ENCODE measurements at places on chromosomes 3 and 15. TPM values are rescaled to one million over a fixed set of nuclear protein-coding genes. Genes with fewer than 3 reads are reported as not detected.

DNA sequence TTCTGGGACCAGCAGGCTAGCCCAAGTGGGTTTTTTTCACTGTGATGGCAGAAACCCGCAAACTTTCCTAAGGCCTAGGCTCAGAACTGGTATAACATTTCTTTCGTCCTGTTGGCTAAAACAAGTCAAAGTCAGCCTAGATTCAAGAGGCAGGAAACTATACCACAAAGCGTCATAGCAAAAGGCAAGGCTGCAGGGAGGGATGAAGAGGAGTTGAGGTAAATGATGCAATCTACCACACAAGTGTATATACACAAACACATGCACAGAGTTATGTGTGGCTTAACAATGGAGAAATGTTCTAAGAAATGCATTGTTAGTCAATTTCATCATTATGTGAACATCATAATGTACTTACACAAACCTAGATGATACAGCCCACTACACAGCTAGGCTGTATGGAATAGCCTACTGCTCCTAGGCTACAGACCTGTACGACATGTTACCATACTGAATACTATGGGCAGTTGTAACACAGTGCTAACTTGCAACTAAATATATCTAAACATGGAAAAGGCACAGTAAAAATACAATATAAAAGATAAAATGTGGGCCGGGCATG, 225.6 kb downstream of the TBL1XR1 start:
- H3K4me3 ChIP-seq, result no peak overlapping the region
- no peak for DNase-seq
- H3K27me3 ChIP-seq, result no peaks in the 10 kb centered on the region
- no peaks in the 10 kb centered on the region for H3K36me3 ChIP-seq

GRCh38 chr3:11288786-11289637, 16.8 kb downstream of the ATG7 start:
- peak; percentile 94 for DNase-seq
- no peaks in the 10 kb centered on the region for H3K27me3 ChIP-seq
- H3K36me3 ChIP-seq, result no peaks in the 10 kb centered on the region
- H3K4me3 ChIP-seq, result peak overlapping the region; percentile 31

GRCh38 chr3:109213321-109213720, 76.8 kb downstream of the C3orf85 start:
- H3K4me3 ChIP-seq, result no peak overlapping the region
- no peaks in the 10 kb centered on the region for H3K27me3 ChIP-seq
- no peak for DNase-seq
- no peak overlapping the region for H3K27ac ChIP-seq
- H3K36me3 ChIP-seq, result no peaks in the 10 kb centered on the region

DNA sequence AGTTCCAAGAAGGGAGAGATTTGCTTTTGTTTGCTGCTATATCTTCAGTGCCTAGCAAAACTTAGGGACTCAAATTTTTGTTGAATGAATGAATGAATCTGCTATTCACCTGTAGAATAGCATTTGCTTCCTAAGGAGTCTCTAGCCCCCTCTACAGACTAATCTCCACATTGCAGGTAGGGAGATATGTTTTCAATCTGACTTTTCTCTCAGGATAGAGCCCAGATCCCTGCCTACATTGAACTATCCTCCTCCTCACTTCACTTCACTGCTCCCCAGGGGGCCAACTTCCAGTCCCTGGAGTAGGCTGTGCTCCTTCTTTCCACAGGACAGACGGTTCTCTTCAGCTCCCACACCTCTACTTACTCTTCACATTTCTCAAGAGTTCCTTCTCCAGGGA, 81.9 kb upstream of the PTX3 start:
- no peaks in the 10 kb centered on the region for H3K36me3 ChIP-seq
- no peaks in the 10 kb centered on the region for H3K27me3 ChIP-seq
- no peak overlapping the region for H3K4me3 ChIP-seq
- peak; percentile 42 for DNase-seq
- H3K4me1 ChIP-seq, result peaks cover 4% of the 10 kb centered on the region
- no peak overlapping the region for H3K27ac ChIP-seq

- DNase-seq, result no peak
- H3K36me3 ChIP-seq, result no peaks in the 10 kb centered on the region
- H3K27me3 ChIP-seq, result no peaks in the 10 kb centered on the region
- H3K4me3 ChIP-seq, result no peak overlapping the region
Measured at GRCh38 chr15:63382966-63383710, 1.5 kb upstream of the CA12 start.

DNA sequence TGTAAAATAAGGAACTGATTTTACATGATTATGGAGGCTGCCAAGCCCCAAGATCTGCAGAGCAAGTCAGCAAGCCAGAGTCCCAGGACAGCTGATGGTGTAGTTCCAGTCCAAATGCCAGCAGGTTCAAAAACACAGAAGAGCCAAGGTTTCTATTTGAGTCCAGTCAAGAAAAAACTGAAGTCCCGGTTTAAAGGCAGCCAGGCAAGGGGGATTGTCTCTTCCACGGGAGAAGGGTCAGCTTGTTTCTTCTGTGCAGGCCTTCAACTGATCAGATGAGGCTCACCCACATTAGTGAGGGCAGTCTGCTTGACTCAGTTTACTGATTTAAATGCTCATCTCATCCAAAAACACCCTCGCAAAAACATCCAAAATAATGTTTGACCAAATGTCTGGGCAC, 246.2 kb downstream of the PLCL2 start:
- H3K36me3 ChIP-seq, result no peaks in the 10 kb centered on the region
- H3K4me1 ChIP-seq, result no peaks in the 10 kb centered on the region
- no peak overlapping the region for H3K27ac ChIP-seq

GRCh38 chr3:134392336-134392983, 18.2 kb upstream of the AMOTL2 start:
- peak; percentile 48 for DNase-seq
- peaks cover 8% of the 10 kb centered on the region for H3K27me3 ChIP-seq
- H3K4me1 ChIP-seq, result peaks cover 2% of the 10 kb centered on the region
- no peak overlapping the region for H3K27ac ChIP-seq
- no peaks in the 10 kb centered on the region for H3K36me3 ChIP-seq
- no peak overlapping the region for H3K4me3 ChIP-seq

GRCh38 chr3:185715091-185715490, 109.8 kb downstream of the IGF2BP2 start:
- DNase-seq, result peak; percentile 85
- H3K36me3 ChIP-seq, result no peaks in the 10 kb centered on the region
- H3K27me3 ChIP-seq, result no peaks in the 10 kb centered on the region
- no peak overlapping the region for H3K4me3 ChIP-seq

DNA sequence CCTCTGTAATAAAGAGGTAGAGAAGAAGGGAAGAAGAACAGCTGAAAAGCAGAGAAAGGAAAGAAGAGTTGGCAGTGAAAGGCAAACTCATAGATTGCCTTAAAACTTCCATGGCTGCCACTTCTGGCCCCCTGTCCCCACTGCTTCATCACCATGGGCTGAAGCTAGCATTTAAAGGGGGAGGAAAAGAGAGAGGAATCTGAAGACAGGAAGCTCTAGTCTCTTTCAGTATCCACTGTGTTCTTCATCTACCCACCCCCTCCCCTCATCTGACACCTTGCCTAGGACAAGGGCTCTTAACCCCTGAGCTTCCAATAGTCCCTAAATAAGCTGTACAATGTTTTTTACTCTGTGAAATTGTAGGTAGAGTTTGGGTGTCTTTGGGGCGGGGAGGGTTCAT, 60.6 kb downstream of the ALCAM start:
- no peak overlapping the region for H3K4me3 ChIP-seq
- H3K27ac ChIP-seq, result no peak overlapping the region
- no peaks in the 10 kb centered on the region for H3K36me3 ChIP-seq

GRCh38 chr3:43882976-43883680, 192.4 kb downstream of the ABHD5 start:
- no peaks in the 10 kb centered on the region for H3K36me3 ChIP-seq
- no peak overlapping the region for H3K27ac ChIP-seq
- no peak overlapping the region for H3K4me3 ChIP-seq
- DNase-seq, result no peak

- no peak overlapping the region for H3K4me3 ChIP-seq
- H3K4me1 ChIP-seq, result peaks cover 2% of the 10 kb centered on the region
- peak; percentile 45 for DNase-seq
- no peaks in the 10 kb centered on the region for H3K27me3 ChIP-seq
Measured at GRCh38 chr3:71989165-71989564, 204.2 kb upstream of the PROK2 start.

DNA sequence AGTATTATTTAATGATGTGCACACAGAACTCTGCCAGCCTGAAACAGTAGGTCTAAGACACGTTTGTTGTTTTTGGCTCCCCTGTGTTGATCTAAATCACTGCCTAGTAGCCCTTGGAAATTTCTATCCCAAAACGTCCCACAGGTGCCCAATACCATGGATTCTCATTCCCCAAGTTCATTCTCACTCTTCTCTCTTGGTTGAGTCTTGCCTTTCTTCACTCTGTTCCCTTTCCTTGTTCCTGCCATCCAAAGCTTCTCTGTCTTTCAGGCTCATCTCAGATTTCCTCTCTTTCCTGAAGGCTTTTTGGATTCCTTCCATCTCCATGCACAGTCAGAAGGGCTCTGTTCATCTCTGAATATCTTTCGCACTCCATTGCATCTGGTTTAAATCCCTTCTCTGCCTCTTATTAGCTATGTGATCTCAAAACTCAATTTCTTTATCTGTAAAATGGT, 54.2 kb downstream of the PPARG start:
- no peaks in the 10 kb centered on the region for H3K4me1 ChIP-seq
- H3K27me3 ChIP-seq, result no peaks in the 10 kb centered on the region
- no peak overlapping the region for H3K27ac ChIP-seq
- no peak overlapping the region for H3K4me3 ChIP-seq
- H3K36me3 ChIP-seq, result no peaks in the 10 kb centered on the region
- DNase-seq, result peak; percentile 51

GRCh38 chr3:171804618-171805389, 5.5 kb downstream of the PLD1 start:
- H3K4me1 ChIP-seq, result peaks cover 17% of the 10 kb centered on the region
- peak overlapping the region; percentile 70 for H3K27ac ChIP-seq
- DNase-seq, result peak; percentile 82
- no peak overlapping the region for H3K4me3 ChIP-seq
- H3K27me3 ChIP-seq, result no peaks in the 10 kb centered on the region

DNA sequence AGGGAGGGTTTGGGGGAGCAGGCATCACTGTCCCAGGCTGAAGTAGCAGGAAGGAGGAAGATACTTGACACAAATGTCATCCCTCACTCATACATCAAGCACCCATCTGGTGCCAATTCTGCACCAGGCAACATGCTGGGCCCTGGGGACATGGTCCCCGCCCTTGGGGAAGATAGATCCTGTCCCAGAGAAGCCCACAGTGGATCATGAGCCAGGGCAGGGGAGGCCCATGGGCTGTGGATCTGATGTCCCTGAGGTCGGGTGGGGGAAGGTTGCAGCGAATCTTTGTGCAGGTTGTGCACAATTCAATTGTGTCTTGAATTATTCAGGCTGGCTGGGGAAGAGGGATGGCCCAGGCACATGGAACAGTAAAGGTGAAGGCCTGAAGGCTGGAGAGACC, 6.4 kb upstream of the CCDC33 start:
- peaks cover 31% of the 10 kb centered on the region for H3K27me3 ChIP-seq
- DNase-seq, result no peak
- no peak overlapping the region for H3K4me3 ChIP-seq
- H3K27ac ChIP-seq, result no peak overlapping the region

DNA sequence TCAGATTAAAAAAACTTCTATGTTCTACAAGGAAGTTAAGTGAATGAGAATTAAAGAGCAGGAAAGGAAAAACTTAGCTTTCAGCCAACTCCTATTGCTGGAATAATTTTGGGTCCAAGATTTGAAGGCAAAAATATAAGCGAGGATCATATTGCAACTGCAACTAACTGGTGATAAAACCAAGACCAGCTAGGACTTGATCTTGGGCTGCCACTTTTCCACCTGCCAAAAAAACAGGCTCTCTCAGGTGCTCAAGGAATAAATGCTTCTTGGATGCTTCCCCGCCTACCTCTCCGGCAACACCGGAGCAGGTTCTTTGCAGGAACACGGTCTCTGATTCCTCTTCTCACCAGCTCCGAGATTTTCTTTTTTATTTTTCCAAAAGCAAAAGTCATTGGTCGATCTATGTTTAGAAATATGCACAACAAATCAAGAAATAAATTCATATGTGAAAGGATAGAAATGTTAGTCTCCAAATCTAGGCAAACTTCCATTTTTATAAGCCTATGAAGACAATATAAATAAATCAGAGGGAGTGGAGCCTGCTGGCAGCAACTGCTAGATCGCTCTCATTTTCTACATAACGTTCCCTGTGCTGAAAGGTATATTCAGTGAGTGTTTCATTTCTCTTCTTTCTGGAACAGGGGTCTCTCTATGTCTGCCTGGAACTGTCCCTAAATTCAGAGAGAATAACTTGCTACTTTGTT, 241.9 kb downstream of the NTRK3 start:
- no peaks in the 10 kb centered on the region for H3K36me3 ChIP-seq
- no peak overlapping the region for H3K4me3 ChIP-seq
- H3K27me3 ChIP-seq, result no peaks in the 10 kb centered on the region
- no peak overlapping the region for H3K27ac ChIP-seq

- H3K27ac ChIP-seq, result no peak overlapping the region
- no peaks in the 10 kb centered on the region for H3K27me3 ChIP-seq
- no peaks in the 10 kb centered on the region for H3K36me3 ChIP-seq
- DNase-seq, result no peak
- peaks cover 5% of the 10 kb centered on the region for H3K4me1 ChIP-seq
- no peak overlapping the region for H3K4me3 ChIP-seq
Measured at GRCh38 chr3:151423091-151423490, 37.8 kb downstream of the IGSF10 start.

DNA sequence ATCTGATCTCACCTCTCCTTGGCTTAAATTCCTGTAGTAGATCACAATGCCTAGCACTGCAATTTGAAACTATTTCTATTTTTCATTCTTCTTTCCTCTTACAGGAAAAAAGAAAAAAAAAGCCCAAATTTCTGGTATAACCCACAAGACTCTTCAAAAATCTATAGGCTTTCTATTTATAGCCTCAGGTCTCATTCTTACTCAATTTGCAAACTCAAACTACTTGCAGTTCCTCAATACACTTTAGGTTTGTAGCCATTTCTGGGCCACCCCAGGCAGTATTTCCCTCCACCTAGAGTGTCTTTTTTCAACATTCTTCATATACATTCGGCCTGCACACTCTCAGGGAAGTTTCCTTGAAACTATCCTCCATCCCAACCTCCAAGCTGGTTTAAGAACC, 169.0 kb downstream of the TBC1D5 start:
- DNase-seq, result no peak
- H3K27ac ChIP-seq, result no peak overlapping the region
- H3K4me3 ChIP-seq, result no peak overlapping the region
- H3K27me3 ChIP-seq, result no peaks in the 10 kb centered on the region
- H3K36me3 ChIP-seq, result no peaks in the 10 kb centered on the region

GRCh38 chr3:112405845-112406244, 72.9 kb downstream of the CD200 start:
- no peak for DNase-seq
- H3K4me3 ChIP-seq, result no peak overlapping the region
- H3K27ac ChIP-seq, result no peak overlapping the region
- no peaks in the 10 kb centered on the region for H3K4me1 ChIP-seq
- H3K36me3 ChIP-seq, result no peaks in the 10 kb centered on the region

- no peaks in the 10 kb centered on the region for H3K36me3 ChIP-seq
- H3K27ac ChIP-seq, result no peak overlapping the region
- H3K4me1 ChIP-seq, result no peaks in the 10 kb centered on the region
- H3K4me3 ChIP-seq, result no peak overlapping the region
Measured at GRCh38 chr3:28982906-28983305, 298.0 kb upstream of the RBMS3 start.

The DCUN1D1 gene
- total RNA-seq, result 26.6 TPM

The KBTBD13 gene
- not detected for total RNA-seq

The COL8A1 gene
- 24.7 TPM for total RNA-seq

The GDPGP1 gene
- 6.2 TPM for total RNA-seq

The TXNRD3 gene
- total RNA-seq, result 10.3 TPM

The TMEM158 gene
- total RNA-seq, result 79.4 TPM

The CLDN11 gene
- total RNA-seq, result 131 TPM

The ALG1L2 gene
- total RNA-seq, result 0.50 TPM

The CLDN16 gene
- under 0.01 TPM for total RNA-seq

The CASR gene
- not detected for total RNA-seq

The RFX7 gene
- 5.6 TPM for total RNA-seq

The SYNPR gene
- total RNA-seq, result not detected

The LRRC49 gene
- total RNA-seq, result 31.5 TPM

The EEFSEC gene
- 2.3 TPM for total RNA-seq

The SCAANT1 gene
- 1.7 TPM for total RNA-seq

Data from fibroblast of lung (primary cell).